ENCODE measurements at places on chromosomes 4 and X.

DNA sequence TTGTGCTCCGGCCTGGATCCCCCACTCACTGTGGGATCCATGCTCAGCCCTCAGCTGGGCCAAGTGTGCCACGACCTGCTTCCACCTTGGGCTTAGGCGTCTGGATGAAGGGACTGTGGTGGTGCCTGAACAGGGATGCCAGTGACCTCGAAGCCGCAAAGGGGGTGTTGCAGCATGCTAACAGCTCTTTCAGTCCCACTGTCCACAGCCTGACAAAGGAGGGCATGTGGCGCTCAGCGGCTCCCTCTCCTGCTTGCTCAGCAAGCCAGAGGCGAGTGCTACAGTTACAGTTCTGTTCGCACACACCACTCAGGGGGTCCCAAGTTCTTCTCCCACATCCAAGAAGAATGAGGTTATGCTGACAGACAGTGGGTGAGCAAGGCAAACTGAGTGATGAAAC is 5.2 kb upstream of the IGBP1 start:
- no peak for DNase-seq

GRCh38 chr4:57078685-57079521 is 31.3 kb downstream of the IGFBP7 start:
- no peak for DNase-seq

GRCh38 chr4:24007860-24008261 is 118.0 kb upstream of the PPARGC1A start:
- no peak for DNase-seq

DNA sequence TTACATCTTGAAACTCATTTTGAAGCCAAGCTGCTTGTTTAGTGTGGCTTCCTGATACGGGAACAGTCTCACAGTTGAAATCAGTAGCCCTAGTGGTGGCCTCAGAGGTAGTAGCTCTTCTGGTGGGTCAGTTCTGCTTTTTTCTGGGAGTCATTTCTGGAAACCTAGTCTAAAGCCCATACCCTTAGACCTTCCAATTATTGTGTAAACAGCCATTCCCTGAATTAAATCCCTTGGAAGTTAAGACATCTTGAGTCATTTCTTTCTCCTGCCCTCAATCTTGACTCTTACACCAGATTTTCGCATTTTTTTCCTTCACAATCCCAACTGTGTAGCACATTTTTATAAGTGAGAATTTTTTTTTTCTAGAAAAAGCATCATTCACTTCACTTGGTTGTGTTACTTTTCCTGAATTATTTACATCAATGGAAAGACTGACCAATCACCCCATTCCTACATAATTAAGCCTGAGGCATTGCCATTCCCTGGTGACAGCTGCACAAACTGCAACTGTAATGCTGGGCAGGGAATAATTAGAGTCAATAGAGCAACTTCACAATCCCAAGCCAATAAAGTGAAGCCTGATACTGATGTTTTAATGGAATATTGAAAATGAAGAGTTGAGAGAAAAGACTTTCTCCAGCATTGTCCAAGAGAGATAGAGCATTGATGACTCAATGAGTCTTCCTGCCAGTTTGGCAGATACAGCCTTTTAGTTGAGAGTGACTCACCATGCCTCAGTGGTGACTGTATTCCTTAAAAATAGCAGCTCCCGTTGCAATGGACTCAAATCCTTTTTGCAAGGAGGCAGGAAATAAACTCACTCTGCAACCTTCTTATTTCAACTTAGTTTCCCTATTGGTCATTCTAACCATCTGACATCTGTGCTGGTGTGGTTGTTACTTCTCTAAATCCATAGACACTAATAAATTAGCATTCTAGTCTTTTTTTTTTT is 13.0 kb upstream of the SEPSECS start:
- DNase-seq, result no peak

- DNase-seq, result no peak
These were observed 12.2 kb downstream of the SOD3 start for GRCh38 chr4:24807611-24808010.

- no peak for DNase-seq
These were observed 95.6 kb downstream of the TMA16 start for GRCh38 chr4:163590103-163590502.

DNA sequence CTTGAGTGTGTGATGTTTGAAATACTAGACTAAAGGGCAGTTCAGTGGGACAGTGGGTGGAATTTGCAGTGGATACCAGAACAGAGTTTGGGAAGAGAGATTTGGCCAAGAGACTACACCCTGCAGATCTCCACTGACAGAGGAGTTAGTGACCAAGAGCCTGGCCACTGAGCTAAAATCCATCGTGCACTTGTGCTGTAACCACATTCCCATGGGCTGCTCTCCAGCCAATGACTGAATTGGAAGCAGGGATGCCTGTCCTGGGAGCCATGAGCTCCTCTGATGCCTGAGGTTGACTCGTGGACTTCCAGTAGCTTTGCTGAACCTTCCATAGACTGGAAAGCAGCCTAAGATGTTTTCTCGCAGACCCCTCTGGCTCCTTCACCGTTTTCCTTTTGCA is 296.1 kb downstream of the TRIML1 start:
- no peak for DNase-seq

- DNase-seq, result no peak
These were observed 49.8 kb downstream of the TMEM144 start for GRCh38 chr4:158259955-158260575.

DNA sequence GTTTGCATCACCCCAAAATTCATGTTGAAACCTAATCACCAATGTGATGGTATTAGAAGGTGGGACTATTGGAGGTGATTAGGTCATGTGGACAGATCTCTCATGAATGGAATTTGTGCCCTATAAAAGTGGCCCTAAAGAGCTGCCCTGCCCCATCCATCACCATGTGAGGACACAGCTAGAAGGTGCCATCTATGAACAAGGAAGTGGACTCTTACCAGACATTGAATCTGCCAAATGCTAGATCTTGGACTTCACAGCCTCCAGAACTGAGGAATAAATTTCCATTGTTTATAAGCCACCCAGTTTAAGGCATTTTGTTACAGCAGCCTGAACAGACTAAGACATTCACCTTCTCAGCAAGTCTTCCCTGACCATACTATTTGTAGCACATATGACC is 7.5 kb downstream of the PLA2G12A start:
- no peak for DNase-seq

GRCh38 chrX:6718766-6719165 is 183.8 kb upstream of the VCX3A start:
- DNase-seq, result no peak

- no peak for DNase-seq
These were observed 150.6 kb downstream of the POU3F4 start for GRCh38 chrX:83658731-83659130.

DNA sequence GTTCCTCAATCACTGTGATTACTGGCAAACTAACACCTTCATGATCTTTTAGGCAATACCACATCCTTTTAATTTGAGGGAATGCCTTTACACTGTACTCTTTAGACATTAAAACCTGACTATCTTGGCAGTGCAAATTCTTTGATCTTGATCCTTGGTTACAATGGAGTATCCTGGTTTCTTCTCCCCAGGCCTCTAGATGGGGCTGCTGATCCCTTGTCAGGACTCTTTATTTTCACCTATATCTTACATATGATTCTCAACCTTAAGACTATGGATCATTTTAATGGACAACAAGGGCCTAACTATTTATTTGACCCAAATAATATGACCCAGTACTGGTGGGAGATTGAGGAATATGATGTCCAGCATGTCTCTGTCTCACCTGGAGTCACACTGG is 1005.5 kb upstream of the INTU start:
- no peak for DNase-seq

DNA sequence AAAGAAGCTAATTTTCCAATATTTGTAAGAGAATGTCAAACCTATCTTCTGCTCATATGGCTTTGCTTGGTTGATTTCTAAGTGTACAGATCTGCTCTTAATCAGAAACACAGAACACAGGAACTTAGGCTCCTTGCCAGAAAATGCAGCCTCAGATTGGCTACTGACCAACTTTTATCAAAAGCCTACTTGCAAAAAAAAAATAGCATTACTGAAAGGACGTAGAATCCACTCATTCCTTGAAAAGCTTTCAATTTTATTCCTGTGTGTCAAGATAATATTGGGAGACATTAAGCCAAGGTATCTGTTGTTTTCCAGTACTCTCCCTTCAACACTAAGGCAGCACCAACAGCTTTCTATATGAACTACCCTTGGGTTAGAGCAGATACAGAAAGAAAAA is 127.6 kb upstream of the INTU start:
- DNase-seq, result no peak

DNA sequence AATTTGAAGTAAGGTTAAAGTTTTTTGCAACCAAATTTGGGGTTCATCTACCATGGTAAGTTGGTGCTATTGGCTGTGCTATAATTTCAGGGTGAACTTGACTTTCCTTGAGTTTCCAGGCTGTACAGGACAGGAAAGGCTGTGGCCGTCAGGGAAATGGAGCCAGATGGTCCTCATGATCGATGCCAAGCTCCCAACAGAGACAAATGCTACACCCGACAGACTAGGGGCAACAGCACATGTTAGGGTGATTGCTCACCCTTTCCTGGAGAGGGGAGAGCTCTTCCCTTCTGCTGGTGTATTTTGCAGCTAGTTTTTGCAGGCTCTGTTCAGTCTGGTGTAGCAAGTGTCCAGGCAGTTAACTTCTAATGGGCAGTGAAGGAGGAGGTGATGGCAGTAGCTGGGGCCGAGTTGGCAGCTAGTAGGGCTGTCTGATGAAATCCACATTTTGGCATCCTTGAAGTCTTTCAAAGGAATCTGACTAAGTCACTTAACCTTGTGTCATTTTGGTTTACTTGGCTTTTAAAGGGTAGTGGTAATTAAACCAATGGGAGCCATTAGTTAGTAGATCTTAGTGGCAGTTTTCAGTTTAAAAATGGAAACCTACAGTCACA is 47.8 kb downstream of the GAB1 start:
- no peak for DNase-seq

GRCh38 chrX:154074199-154074598 is 23.3 kb downstream of the MECP2 start:
- DNase-seq, result no peak

GRCh38 chr4:98845960-98846359 is 83.0 kb downstream of the EIF4E start:
- no peak for DNase-seq

DNA sequence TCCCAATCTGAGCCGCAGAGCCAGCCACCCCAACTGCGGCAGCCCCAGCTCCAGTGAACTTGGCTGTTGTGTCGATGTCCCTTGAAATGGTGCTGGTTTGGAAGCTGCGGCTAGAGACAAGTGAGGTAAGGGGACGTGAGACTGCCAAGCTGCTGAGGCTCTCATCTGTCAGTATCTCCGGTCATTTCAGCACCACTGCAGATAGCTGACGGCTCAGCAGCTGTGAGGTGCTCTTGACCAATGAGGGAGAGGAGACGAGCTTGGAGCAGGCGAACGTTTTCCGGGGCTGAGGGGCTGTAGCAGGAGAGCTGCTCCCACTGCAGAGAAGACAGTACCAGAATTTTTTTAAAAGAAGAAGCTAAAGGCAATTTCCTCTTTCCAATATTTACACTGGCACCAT is 175.5 kb upstream of the CASK start:
- no peak for DNase-seq

DNA sequence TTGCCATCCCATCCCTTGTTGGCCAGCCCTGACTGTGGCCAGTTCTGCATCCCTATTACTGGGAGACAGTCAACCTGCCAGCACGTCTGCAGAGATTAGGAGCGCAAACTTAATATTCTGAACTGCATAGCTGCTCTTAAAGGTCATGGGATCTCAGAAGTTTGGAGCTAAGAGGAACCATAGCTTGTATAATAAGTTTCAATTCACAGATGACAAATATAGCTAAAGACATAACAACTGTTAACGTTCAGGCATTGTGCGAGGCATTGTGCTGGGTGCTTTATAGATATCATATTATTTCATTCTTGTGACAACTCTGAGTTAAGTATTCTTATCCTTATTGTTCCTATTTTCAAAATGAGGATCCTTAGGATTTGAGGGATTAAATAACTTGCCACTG is 3.7 kb downstream of the SCARB2 start:
- no peak for DNase-seq

DNA sequence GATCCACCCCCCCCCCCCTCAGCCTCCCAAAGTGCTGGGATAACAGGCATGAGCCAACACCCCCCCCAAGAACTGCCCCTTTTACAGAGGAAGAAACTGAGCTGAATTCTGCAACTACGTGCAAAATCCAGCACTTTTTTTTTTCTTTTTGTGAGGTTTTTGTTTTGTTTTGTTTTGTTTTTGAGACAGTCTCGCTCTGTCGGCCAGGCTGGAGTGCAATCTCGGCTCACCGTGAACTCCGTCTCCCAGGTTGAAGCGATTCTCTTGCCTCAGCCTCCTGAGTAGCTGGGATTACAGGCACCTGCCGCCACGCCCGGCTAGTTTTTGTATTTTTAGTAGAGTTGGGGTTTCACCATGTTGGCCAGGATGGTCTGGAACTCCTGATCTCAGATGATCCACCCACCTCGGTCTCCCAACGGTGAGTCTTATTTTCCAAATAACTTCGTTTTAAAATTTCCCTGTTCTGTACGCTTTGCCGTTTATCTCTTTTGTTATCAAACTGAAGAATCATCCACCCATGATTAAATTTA is 4.9 kb downstream of the CRLF2 start:
- no peak for DNase-seq

DNA sequence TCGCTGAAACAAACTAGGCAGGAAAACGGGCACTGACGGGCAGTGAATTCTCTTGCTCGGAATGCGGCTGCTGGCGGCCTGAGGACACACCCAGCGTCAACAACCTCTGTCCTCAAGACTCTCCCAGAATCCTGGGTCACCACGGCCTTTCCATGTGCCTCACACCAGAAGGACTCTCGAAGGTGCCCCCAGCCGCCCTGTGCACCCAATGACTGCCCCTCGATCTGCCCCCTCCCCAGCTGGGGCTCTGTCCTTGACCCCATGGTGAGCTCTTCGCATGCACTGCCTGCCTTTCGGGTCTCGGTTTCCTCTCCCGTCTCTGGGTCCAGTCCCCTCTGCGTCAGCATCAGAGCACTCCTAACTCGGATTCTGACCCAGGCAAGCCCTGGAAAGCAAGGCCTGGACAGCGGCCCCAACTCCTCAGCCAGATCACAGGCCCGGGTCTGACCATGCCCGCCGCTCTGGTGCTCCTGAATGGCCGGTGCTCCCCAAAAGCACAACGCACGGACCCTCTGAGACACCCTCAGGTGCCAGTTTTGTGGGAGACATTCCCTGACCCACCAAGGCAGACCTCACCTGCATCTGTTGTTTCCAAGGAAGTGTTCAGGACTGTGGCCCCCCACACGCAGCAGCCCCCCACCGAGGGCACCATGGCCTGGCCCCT is 56.0 kb downstream of the ACOX3 start:
- DNase-seq, result no peak

DNA sequence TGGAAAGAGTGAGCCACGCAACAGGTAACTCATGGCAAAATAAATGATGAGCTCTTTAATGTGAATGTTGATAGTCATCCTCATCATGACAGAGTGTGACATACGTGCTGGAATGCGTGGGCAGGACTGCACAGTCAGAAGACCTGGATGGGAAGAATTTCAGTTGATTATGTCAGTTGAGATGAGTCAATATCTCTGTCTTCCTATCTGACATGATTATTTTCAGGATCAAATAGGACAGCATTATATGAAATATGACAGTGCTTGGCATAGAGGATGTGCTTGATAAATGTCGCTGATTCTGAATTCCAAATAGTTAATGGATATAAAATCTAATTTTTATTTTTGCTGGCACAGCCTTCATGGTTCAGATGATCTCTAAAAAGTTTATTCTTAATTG is 95.1 kb downstream of the IL15 start:
- no peak for DNase-seq

GRCh38 chrX:68697465-68698125 is 50.1 kb downstream of the STARD8 start:
- DNase-seq, result no peak
